ENCODE measurements at places on chromosomes 11 and 22.

DNA sequence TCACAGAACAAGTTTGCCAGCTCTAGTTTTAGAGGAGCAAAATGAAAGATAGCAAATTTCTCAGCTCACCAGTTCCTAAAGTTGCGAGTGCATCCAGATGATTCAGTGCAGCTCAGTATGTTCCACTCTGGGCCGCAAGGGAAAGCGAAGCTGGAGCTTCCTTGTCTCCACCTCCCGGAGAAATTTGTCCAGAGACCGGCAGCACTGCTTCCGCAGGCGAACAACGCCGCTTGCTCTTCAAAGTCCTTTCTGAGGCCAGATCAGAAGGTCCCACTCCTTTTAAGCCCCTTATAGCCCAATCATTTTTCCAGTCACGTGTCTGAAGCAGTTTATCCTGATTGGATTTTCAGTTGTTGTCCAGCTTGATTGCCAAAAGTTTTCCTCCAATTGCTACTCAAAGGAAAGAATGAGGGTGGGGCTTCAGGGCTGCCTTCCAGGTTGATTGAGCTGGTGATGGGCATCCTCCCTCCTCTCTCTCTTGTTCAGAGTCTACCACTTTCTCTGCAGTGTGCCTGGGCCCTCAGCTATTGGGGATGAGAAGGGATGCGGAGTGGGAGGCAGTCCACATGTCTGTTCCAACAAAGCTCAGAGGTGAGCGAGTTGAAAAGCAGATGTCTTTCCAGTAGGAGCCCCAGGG lies at the start of gene ZNF280A:
TSS of gene ZNF280A (minus strand) at position 251 of the 637 bp plus-strand sequence. CDS start 4,640 bp downstream, outside the sequence.
- no peak for DNase-seq

GRCh38 chr11:9660886-9661285 lies 3.0 kb upstream of the SWAP70 start:
- DNase-seq = no peak

- no peak for DNase-seq
Measured at GRCh38 chr11:59728913-59729312, 15.3 kb upstream of the OR10V1 start.

- DNase-seq = no peak
Measured at GRCh38 chr22:17098379-17098819, 13.6 kb downstream of the IL17RA start.

GRCh38 chr11:73087730-73088129 lies 54.4 kb downstream of the FCHSD2 start:
- no peak for DNase-seq

GRCh38 chr22:46251266-46251665 lies 1.2 kb upstream of the CDPF1 start:
- DNase-seq = no peak

DNA sequence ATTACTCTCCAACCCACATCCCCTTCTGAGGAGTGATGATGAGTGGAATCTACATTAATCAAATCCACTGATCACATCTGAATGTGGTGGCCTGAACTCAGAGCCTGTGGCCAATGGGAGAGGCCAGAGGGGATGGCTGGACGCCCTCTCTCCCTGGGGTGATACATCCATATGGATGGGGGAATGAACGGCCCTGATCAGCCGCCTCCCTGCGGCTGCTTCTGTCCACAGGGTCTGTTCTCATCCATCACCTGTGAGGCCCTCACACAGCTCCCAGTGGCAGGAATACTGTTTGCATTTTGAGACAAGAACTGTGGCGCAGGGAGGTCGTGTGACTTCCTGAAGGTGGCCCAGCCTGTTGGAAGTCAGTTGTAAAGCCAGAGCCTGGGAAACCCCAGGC lies 78.3 kb upstream of the SHISAL1 start:
- DNase-seq = peak; percentile 7

DNA sequence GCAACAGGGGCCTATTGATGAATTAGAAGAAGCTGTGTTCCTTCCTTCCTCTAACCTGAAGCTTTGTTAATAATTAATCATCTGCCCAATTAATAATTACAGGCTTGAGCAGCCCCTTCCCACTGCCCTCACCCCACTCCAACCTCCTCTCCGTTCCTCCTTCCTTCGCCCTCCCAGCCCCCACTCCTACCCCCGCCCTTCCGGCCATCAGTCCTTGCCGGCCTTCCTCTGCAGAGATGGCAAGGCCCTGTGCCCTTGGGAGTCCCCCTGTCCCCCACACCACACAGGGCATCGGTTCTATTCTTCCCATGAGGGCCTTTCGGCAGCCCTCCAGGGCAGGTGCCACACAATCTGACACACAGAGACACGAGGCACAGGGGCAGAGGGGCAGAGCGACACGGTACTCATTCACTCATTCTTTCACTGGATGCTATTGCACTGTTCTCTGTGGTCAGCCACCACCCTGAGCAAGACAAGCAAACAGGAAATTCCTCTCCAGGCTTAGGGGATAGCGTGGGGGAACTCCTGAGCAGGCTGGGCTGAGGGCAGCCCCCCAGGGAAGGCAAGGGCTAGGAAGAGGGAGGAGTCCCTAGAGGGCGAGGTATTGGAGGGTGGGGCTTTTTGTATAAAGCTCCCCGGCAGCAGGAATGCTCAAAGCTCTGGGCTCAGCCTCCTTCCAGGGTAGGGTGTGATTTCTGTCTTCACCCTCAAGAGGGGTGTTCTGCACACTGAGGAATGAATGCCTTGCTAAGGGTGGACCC lies 14.7 kb downstream of the MGAT3 start:
- no peak for DNase-seq

DNA sequence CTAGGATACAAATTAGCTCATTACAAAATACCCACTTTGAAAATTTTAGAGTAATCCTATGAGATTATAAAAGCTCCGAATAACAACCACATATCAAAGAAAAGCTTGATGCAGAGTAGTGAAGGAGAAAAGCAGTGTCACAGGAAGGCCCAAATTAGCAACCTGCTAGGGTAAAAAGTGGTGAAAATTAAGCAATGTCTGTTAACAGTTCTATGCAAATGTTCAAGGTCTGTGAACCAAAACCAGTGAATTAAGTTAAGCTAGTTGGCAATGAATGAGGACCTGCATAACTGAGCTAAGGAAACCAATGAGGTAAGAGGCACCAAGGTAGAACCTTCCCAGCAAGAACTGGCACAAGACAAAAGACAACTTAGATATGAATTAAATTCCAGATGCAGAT lies 29.6 kb downstream of the PRDM10 start:
- no peak for DNase-seq

DNA sequence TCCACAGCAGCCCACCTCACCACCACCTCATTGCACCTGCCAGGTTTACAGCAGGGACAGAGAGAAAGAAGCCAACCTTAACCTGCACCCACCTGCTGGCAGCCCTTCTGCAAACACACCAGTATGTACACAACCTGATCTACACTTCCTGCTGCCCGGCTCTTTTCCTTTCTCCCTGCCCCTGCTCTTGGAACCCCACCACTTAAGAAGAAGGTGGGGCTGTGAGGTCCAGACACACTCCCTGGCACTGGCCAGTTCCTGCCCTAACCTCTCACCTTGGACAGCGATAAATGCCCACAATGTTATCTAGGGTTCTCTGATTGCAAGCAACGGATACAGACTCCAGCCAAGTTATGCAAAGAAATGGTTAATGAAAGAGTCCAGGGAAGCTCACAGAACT lies 10.8 kb upstream of the SLC35C1 start:
- DNase-seq = no peak

GRCh38 chr22:19579880-19580279 lies 55.7 kb upstream of the CLDN5 start:
- DNase-seq = no peak

DNA sequence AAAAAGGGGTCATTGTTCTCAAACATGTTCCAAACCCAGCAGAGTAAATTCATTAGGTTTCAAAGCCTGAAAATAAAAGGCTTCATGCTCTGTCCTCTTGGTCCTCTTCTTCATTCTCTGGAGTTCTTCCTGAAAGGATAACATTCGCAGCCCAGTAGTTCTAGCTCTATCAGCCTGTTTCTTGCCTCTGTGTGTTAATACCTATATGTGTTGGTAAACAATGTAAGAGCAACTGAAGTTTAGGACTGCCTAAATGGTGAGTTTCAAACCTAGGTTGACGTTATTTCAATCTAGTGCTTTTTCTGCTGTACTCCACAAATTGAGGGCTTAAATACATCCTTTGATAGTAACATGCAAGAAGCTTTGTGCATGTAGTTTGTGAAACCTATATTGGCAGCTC lies 9.4 kb downstream of the AASDHPPT start:
- no peak for DNase-seq

DNA sequence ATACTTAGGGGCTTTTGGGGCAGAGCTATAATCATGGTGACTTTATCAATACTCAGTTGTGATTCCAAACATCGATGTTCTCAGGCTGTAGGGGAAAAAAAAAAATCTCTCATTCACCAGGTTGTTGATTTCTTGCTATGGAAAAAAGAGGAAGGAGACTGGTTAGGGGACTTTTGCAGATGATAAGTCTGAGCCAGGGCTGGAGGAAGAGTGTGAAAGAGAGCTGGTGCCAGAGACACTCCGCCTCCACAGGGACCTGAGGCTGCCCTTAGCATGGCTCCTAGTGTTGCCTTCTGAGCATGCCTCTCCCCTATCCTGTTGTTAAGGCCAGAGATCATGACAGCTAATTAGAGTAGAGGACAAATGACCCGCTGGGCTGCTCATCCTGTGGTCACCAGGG lies 16.9 kb downstream of the UPB1 start:
- no peak for DNase-seq

- no peak for DNase-seq
Measured at GRCh38 chr11:57410287-57410686, 16.6 kb downstream of the SLC43A3 start.

DNA sequence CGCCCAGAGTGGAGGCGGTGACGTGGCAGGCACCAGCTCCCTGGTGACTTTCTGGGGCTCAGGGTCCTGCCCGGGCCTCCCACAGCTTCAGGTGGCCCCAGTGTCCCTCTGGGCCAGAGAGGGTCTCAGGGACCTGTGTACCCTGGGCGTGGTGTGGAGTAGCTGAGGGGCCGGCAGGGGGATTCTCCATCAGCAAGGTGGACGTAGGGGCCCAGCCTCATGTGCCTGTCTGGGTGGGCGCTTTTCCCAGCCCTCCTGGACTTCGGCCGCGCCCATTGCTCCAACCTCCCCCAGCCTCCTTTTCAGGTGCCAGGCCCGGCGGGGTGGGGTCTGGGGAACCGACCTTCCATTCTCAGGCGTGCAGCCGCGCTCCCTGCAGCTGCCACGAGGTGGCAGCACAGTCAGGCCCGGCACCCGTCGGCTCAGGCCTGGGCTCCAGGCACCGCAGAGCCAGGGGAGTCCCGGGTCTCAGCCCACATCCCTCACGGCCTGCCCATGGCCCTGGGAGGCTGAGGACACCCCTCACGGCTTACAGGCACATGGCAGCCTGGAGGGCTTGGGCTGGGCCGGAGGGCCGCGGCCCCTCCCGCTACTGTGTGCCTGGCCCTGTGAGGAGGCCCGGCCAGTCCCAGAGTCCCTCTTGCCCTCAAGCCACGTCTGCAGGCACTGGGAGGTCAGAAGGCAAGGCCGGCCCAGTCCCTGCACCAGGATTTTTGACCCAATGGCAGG lies 19.9 kb upstream of the MUC5B start:
- peak; percentile 60 for DNase-seq

DNA sequence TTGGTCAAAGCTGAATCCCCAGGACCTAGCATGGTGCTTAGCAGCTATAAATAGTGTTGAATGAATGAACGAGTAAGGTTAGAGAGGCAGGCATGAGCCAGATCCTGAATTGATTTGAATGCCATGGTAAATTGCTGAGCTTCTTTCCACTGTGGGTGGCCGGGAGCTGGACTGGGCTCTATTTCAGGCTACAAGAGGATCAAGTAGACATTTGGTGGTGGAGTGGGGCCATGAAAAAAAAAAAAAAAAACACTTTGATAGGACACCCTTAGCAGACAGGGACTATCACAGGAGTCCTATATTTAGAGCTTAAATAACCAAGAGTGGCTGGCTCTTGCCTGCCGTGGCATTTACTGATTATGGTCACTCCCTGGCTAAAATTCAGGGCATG lies 77.6 kb downstream of the MIAT start:
- no peak for DNase-seq

DNA sequence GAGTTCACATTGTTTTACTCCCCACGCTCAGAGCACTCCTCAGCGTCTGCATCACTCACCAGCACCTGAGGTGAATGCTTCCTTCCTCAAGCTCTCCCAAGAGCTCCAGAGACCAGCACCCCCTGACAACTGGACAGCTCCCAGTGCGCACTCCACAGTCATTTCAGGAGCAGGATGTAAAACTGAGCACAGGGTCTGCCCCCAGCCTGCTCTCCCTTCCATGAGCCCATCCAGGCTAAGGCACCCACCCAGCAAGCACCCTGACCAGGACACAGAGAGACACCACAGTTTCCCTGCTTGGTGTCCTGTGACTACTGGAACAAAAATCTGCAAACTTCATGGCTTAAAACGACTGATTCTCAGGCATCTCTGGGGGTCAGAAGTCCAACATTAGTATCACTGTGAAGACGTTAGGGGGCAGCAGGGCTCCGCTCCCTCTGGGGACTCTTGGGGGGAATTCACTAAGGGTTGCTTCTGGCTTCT lies 3.3 kb downstream of the SCGB1D2 start:
- DNase-seq = no peak

DNA sequence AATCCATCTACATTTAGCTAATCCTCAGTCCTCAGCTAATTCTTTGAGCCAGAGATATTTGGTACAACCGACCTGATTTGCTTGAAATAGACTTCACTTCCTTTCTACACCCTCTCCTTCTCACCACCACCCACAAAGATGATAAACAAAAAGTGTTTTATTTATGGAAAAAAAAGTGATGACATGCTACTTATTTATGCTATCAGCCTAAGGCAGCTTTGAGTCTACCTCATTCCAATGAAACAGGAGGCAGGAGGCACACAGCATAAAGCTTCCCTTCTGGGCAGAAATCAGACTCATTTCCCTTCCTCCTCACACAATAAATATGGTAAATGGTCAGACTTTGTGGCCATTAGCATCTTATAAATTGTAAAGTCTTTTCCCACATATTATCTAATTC lies 325.7 kb downstream of the SOX6 start:
- DNase-seq = no peak

DNA sequence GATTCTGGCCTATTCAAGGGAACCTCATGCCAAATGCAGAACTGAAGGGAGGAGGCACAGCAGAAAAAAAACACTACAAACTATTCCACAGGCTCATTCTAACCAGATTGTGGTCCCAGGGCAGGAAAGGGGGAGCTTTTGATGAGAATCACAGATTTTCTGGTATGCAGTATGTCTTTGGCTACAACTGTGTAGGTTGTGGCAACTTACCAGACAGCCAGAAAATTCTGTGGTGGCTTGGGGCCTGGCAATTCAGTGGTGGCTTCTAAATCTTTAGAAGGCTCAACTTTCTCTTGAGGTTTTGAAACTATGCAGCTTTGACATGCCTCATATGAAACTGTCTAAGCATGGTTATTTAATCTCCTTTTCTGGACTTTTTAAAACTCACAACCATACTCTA lies 850.8 kb upstream of the CCDC90B start:
- DNase-seq = no peak

DNA sequence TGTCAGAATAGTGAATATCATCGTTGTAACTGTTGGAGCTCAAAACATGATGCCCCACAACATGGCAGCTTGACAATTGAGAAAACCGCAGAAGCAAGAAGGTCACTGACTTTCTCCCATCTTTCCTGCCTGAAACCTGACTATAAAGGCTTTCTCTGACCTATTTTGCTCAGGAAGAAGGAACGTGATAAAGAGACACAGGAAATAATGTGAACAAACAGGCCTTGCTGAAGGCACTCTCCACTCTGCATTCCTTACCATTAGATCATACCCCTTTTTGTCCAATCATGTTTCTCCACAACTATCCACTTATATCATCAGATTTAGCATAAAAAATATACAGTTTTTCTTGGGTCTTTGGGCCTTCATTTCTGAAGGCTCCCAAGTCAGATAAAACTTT lies 916.8 kb downstream of the METTL15 start:
- DNase-seq = no peak

All from NCI-H1417 (cell line).